ENCODE measurements at places on chromosomes 2 and 18. TPM values are rescaled to one million over a fixed set of nuclear protein-coding genes. Genes with fewer than 3 reads are reported as not detected.
A peak's percentile ranks its signal among the peaks of the same experiment; 100 is the strongest.

The FAM237A gene
- polyA plus RNA-seq = not detected

The CHRND gene
- polyA plus RNA-seq = 0.15 TPM

The RBM45 gene
- 19.2 TPM for polyA plus RNA-seq

The C18orf54 gene
- 14.7 TPM for polyA plus RNA-seq

The ALLC gene
- not detected for polyA plus RNA-seq

The NOSTRIN gene
- polyA plus RNA-seq = 32.8 TPM

The TFPI gene
- 203 TPM for polyA plus RNA-seq

The IL1R1 gene
- polyA plus RNA-seq = 144 TPM

The WIPF1 gene
- 25.9 TPM for polyA plus RNA-seq

The RIT2 gene
- polyA plus RNA-seq = not detected

The MOGAT1 gene
- polyA plus RNA-seq = not detected

- DNase-seq = no peak
Measured at GRCh38 chr2:241598487-241598886, 38.5 kb downstream of the THAP4 start.

GRCh38 chr2:102975996-102976975, 214.5 kb downstream of the TMEM182 start:
- DNase-seq = peak; percentile 51

DNA sequence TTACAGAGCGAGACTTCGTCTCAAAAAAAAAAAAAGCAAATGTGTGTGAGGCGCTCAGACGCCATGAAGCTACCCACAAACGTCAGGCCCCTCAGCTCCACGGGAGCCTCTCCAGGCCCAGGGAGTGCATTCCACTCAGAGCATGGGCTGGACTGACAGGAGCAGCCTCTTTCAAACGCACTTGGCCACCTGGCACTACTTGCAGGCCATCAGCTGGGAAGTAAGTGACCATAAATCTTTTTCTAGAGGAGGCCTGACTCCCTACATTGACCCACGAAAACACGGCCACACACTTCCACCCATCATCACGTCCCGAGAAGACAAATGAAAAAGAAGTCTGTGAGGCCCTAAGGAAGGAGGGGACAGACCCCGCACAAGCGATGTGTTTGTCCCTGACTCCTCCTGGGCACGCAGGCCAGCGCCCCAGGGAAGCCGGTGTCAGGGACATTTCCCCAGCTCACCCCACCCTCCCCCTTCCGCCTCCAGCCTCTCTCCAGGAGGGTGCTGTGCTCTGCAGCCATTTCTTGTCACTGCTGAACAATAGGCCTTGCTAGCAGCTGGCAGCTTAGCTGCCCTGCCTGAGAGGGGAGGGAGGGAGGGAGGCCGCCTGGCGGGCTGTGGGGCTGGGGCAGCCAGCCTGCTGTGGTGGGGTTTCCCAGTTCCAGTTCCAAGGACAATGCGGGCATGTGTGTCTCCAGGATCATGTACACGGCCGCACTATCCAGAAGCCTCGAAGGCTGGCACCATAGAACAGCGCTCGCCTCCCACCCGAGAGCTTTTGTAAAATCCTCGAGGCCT, 26.6 kb downstream of the SERTAD2 start:
- no peak for DNase-seq

- no peak for DNase-seq
Measured at GRCh38 chr18:44246001-44246400, 434.7 kb upstream of the SETBP1 start.

DNA sequence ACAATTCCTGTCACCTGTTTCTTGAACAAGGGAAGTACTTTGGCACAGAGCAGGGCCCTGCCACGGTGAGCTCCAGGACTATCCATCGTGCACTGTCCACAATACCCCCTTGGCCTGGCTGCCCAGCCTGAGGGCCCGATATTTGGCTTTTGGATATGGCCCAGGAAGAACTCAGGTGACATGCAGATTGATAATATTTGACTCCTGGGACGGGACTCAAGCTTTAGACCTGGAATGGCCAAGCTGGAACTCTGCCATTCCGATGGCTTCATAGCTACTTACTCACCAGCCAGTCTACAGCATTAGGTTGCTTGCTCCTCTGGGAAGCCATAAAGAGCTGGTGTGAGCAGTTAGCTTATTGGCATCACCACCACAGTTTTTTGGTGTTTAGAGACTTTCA, 26.6 kb downstream of the EML6 start:
- no peak for DNase-seq

GRCh38 chr2:138919120-138919747, 139.0 kb upstream of the NXPH2 start:
- peak; percentile 31 for DNase-seq

- no peak for DNase-seq
Measured at GRCh38 chr2:72138921-72139381, 8.7 kb downstream of the CYP26B1 start.

DNA sequence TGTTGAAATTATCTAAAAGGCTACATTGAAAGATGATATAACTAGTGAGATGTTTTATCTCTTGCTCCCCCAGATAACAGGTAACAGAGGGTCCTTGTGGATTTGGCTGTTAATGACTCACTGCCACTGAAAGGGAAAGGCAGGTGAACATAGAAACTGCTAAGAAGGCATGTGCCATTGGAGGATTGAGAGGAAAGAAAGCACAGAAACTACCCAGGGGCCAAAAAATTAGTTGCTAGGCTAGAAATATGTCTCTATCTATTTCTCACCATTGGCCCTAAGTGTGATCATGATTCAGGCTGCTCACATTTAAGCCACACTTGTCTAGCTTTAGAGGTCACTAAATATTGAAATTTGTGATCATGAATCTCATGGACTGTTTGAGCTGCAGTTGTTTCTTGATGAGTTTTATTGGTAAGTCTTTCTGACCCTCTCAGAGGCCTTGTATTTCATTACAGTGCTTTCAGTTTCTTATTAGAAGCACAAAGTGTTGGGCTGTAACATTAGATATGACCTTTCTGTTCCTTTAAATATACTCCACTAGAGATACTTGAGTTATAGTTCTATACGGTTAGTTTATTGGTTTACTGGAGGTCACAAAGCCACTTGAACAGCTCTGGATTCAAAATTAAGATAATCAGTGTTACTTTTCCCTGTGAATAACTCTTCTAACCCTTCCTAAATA, 26.2 kb downstream of the NAB1 start:
- no peak for DNase-seq

- no peak for DNase-seq
Measured at GRCh38 chr2:191170773-191171172, 20.0 kb upstream of the STAT4 start.

- no peak for DNase-seq
Measured at GRCh38 chr2:152254486-152254885, 78.9 kb upstream of the STAM2 start.

- DNase-seq = no peak
Measured at GRCh38 chr2:174035981-174036742, 71.0 kb upstream of the SP3 start.

DNA sequence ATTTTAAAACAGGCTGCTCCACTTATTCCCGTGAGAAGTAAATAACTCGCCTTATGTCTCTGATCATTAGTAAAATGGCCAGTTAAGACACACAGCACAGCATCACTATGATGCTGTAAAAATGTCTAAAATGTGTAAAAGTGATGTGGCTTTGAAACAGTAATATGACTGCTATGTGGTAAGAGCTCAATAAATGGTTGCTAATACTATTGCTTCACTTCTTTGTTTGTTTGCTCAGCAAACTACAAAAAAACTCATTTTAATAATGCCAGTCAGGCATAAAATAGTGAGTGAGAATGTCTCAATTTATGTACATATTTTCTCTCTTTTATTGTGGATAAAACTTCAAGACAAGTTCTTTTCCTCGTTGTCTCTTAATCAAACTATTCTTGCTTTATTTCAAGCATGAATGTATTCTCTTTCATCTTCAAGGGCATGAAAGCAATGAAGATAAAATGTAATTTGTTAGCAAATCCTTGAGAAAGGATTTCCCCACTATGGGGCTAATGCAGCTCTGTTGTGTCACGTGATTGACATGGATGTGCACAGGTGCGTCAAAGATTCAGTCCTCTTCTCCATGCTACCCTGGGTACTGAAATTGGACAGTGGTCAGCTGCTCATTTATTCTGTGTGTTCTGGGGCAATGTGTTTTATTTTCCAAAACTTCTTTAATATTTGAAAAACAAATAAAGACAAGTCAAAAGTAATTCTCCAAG, 387.2 kb downstream of the TRIB2 start:
- no peak for DNase-seq

GRCh38 chr2:8363161-8363560, 318.7 kb upstream of the ID2 start:
- peak; percentile 47 for DNase-seq

DNA sequence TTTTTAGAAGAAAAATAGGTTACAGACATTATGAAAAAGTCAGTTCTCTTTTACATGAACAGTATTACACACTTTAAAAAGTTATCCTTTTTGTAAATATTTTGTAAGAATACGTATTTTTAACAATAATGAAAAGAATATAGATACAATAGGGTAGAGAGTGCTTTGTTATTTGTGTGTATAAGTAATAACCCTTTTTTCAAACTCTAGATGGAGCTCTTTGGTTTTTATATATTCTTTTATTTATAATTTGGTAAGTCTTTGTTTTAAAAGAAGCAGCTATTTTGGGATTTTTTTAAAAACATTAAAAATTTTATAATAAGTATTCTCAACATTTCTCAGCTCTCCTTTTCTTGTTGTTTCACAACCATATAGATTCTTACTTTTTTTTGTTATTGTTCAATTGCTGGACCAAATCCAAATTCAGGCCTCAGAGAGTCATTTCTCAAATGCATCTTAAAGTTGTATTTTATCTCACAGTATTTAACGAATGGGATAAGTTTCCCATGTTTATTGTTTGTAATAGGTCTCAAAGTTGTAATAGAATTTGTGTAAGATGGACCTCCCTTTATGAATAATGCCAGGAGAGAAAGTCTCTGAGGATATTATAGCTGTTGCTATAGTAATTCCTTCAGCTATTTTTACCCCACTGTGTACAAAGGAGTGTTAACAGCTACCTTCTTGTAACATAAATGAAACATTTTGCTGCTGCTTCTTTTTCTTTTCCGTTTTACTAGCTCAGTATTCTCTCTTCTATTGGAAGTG, 46.4 kb downstream of the ACYP2 start:
- no peak for DNase-seq

GRCh38 chr18:44609181-44609941, 71.3 kb upstream of the SETBP1 start:
- DNase-seq = no peak
